ENCODE measurements at places on chromosomes 2 and 18.

DNA sequence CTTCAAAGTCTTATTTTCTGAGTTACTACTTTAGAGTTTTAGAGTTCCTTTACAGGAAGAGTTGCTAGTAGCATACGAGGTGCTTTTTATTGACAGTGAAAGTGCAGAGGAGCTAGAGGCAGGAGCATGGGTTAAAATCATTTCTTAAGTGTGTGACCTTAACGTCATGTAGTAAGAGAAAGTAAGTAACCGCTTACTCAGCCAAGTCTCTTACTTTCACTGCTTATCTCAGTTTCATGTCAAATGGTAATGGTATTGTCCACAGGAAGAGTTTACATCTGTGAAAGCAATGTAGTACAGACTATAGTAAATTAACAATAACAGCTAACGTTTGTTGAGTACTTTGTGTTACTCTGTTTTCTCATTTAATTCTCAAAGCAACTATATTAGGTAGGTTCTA, 12.6 kb downstream of the NDUFAF7 start:
- no peak for DNase-seq

GRCh38 chr2:102283996-102284395, 27.4 kb upstream of the IL1RL1 start:
- DNase-seq, result no peak

DNA sequence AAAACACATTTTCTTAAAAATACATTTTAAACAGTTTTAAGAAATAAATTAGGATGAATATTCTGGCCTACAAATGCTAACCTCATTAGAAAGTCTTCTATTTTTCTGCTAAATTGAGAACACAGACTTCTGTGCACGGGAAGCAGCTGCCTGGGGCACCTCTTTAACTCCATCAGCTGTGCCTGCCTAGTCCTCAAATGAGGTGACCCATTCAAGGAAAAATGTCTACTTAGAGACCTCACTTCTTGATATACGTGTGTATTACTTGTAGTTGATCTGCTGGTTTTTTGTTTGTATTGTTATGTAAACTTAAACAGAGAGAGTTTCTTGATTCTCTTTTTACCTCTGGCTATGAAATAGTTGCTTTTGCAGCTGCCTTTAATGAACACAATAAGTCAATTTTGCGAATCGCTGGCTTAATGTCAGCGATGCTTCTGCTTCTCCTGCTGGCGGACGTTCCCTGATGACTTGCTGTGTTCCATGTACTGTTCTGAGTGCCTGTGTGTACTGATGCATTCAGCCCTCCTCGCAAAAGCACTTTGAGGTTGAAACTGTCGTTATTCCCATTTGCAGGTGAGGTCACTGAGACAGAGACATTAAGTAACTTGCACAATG, 88.7 kb upstream of the TXNDC2 start:
- no peak for DNase-seq

DNA sequence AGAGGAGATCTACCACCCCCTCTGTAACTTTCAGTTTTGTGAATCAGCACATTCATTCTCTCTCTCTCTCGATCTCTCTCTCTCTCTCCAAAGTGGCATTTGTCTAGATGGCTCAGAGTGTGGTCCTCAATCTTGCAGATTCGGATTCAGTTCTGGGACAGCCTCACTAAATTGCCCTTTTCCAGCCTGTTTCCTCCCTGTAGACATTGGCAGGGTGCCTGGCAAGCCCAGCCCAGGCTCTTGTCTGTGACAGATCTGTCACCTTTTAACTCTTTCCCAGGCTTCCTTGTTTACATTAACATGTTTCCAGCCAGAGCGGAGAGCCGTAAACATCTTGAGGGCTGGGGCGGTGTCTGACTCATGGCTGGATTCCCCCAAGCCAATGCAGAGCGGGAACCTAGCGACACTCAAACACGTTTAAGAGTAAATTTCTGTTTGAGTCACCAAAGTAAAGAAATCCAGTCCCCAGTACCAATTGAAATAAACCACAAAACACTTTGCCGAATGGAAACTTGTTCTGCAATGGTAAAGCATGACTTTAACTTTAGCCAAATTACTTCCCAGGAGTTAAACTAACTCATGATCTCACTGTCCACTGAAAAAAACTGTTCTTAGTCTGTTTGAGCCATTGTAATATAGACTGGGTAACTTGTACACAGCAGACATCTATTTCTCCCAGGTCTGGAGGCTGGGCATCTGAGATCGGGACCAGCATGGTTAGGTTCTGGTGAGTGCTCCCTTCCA, 6.6 kb upstream of the CYP27C1 start:
- peak; percentile 91 for DNase-seq

GRCh38 chr2:127614246-127614645, 31.7 kb upstream of the GPR17 start:
- DNase-seq, result no peak

GRCh38 chr18:57437402-57437765, 2.2 kb downstream of the ONECUT2 start:
- no peak for DNase-seq

GRCh38 chr2:121826036-121826435, 70.6 kb downstream of the TSN start:
- no peak for DNase-seq

DNA sequence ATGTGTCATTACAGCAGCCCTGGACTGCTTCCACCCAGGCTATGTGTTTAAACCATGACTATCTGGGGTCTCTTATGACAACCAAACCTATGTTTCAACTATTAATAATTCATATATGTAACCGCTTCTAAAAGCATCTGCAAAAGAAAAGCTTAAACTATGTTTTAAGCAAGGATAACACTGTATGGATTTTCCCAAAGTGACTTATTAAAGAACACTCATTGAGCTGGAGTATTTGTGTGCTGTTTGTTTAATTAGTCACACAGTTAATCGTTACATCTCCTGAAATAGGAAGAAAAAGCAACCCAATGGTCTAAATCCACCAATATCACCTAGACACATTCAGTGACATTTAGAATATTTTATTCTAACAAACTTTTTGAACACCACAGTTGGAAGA, 51.3 kb downstream of the TMEM163 start:
- DNase-seq, result no peak

GRCh38 chr2:136324966-136325365, 207.0 kb upstream of the CXCR4 start:
- DNase-seq, result no peak

DNA sequence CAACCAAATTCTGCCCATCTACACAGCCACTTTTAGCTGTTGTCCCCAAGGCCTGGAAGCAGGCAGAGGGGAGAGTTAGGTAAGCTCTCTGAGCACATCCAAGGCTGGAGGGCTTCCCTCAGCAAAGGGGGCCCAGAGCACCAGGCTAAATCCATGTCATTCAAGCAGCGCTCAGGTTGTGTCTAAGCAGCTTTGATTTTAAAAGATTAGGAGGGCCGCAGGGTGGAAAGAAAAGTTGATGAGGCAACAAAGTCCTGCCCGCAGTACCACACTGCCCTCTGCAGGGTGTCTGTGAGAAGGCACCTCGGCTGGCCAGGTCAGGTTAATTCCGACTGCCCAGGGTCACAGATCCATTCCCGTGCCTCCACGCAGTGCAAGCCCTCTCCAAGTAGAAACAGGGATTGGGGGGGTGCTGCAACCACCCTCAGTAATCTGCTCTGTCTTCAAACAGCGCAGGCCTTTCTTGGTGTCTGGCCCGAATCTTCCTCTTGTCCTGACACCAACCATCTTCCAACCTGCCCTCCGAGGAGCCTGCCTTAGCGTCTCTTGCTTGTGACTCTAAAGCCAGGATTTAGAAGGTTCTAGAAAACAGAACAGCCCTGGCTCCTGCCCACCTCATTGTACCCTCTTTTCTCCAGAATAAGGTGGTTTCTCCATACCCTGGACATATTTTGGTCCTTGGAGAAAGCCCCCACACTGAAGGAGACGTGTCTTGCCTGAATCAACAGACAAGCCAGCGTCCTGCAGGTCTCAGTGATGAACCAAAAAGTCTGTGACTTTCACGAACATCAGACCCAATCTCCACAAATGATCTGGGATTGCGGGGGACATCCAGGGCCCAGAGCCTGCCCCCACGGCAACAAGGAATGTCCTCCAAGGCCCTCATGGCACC, 289.2 kb downstream of the TNS1 start:
- DNase-seq, result peak; percentile 74

- DNase-seq, result no peak
These were observed 71.2 kb upstream of the DOCK10 start for GRCh38 chr2:225113371-225114015.

DNA sequence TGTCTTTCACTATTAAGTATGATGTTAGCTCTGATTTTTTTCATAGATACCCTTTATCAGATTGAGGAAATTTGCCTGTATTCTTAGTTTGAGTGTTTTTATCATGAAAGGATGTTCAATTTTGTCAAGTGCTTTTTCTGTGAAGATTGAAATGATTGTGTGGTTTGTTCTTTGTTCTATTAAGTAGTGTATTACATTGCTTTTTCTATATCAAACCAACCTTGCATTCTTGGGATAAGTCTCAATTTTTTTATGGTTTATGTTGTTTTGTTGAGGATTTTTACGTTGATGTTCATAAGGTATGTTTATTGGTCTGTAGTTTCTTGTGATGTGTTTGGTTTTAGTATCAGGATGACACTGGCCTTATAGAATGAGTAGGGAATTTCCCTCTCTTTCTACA, 19.1 kb downstream of the PDK1 start:
- no peak for DNase-seq

DNA sequence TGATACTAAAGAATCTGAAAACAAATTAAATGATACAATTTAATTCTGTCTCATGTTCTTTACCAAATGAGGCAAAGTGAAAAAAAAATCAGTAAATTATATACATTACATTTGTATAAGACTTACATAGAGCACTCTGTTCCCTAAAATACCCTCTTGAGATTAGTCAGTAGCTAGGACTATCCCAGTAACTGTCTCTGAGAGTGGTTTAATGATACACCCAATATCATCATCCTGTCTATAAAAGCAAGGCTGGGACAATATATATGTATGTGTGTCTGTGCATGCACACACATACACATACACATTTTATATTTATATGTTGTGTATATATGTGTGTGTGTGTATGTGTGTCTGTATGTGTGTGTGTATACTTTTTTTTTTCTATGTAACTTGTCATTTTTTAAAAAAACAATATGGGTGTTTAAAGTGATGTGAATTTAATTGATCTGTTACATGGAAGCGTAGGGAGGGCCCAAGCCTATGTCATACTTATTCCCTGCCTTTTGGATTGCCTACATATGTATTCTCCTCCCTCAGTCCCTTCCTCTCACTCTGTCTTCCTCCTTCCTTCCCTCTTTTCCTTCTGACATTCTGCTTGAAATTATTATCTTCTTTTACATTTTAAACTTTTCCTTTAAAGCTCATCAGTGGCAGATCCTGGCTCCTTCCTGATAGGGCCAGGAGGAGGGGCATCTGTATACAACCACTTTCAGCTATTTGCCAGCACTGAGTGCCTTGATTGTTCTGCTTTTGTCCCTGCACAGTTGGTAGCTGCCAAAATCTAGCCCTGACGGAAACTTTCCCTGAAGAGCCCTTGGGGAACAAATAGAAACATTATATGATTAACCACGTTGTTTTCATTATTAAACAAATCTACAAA, 6.8 kb downstream of the ASXL3 start:
- no peak for DNase-seq

DNA sequence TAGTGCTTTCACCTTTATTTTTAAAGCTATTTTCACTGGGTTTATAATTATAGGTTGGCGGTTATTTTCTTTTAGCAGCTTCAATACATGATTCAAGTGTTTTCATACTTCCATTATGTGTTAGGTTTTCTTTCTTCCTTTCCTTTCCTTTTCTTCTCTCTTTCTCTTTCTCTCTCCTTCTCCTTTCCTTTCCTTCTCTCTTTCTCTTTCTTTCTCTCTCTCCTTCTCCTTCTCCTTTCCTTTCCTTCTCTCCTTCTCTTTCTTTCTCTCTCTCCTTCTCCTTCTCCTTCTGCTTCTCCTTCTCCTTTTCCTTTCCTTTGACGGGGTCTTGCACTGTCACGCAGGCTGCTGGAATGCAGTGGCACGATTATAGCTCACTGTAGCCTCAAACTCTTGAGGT, 36.0 kb downstream of the HAUS1 start:
- DNase-seq, result no peak

DNA sequence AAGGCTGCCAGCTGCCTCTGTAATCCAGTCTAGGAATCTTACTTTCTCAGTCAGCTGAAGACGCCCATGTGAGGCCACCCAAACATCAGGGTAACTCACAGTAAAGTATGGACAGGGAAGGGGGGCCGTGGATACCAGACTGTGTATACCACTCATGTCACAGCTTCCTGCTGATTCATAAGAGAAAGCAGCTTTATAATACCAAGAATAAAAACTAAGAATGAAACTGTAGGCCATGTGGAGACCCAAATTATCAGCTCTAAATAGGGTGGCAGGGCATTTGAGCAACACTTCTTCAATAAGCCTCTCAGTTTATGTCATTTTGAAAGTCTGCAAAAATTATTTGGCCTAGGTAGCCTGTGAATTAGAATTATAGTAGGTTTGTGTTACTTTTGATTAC, 115.0 kb upstream of the CDCA7 start:
- no peak for DNase-seq

GRCh38 chr2:23530206-23530908, 145.4 kb downstream of the KLHL29 start:
- DNase-seq, result no peak

GRCh38 chr2:102425441-102426132, 2.6 kb downstream of the IL18RAP start:
- DNase-seq, result no peak

DNA sequence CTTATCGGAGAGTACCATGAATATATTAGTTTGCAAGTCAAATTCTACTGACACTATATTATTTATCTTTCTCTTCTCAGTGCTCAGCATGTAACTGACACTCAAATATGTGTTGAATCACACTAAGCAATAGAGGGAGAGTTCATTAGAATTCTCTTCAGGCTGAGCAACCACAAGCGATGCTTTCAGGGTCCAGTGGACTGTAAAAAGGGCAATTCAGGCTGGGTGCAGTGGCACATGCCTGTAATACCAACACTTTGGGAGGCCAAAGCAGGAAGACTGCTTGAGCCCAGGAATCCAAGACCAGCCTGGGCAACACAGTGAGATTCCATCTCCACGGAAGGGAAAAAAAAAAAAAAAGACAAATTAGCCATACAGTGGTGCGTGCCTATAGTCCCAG, 16.3 kb downstream of the PDE6D start:
- peak; percentile 3 for DNase-seq

GRCh38 chr18:76747676-76748075, 74.7 kb upstream of the ZNF236 start:
- DNase-seq, result no peak

- DNase-seq, result no peak
These were observed 83.4 kb downstream of the MYCN start for GRCh38 chr2:16023506-16024360.

- DNase-seq, result no peak
These were observed 239.8 kb downstream of the TFCP2L1 start for GRCh38 chr2:121045245-121045644.

DNA sequence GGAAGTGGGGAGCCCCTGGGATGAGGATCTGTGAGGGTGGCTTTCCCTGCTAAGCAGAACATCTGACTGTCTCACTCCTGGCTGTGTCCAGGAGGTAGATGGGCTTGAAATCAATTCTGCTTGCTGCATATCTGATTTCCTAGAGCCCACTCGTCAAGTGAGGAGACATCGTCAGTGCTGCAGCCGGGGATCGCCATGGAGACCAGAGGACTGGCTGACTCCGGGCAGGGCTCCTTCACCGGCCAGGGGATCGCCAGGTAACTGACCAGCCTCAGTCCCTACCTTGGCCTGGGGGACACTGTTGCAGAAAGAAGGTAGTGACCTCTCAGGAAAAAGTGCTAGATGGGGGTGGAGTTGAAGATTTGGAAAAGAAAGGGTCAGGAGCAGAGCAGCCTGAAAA, 31.3 kb downstream of the CNGA3 start:
- no peak for DNase-seq

All from EL (cell line).